Glutamatergic neuron (in vitro differentiated cells): ENCODE measurements at places on chromosomes 11 and 22.

DNA sequence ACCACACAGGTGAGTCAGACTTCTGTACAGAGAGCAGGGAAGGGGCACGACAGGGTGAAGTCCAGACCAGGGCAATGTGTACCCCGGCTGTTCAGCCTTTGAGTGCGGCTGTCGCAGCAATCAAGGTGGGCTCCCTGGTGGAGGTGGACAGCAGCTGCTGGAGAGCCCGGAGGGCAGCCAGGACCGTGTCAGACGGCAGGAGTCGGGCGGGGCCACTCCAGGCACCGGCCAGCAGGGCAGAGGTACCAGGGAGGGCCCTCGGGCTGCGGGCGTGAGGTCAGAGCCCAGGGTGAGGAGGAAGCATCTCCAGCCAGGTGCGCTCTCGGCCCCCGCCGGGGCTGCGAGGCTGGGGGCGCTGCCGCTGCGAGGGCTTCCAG is 802 bp upstream of the PIM3 start:
- peak; percentile 47 for DNase-seq

DNA sequence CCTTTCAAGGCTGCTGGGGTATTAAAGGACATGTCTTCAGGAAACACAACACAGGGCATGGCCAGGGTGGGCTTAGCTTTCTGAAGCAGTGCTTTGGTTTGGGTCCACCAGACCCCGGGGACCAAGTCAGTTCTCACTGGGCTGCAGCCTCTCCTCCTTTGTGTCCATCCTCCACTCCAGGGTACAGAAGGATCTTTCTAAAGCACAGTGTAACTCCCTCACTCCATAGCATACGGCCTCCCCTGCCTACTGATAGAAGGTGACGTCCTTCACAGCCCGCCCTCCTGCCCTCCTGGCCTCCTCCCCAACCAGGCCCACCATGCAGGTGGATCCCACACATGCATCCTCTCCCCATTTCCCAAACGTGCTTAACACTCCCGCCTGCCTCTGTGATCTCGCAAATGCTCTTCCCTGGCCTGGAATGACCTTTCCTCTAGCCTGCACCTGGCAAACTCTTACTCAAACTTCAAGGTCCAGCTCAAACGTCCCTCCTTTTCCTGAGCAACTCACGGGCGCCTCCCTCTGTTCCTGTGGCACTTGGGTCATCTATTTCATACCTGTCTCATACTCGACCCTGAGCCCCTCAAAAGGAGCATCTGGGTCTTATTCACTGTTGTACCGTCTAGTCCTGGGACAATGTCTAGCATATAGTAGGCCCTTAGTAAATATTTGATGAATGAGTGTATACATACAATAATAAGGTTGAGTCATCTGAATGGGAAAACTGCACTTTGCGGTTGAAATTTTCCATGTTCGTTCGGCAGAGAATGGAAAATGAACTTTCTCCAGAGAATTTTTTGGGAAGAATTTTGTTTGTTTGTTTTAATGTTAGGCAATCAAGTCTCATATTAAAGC is 187.7 kb downstream of the EFCAB6 start:
- DNase-seq: no peak

- DNase-seq: no peak
Measured at GRCh38 chr11:46321757-46322156, 25.5 kb upstream of the DGKZ start.

GRCh38 chr11:8047382-8047781 is 33.6 kb upstream of the TUB start:
- no peak for DNase-seq

- peak; percentile 95 for DNase-seq
Measured at GRCh38 chr11:65416341-65416824, 6.2 kb upstream of the NEAT1 start.

DNA sequence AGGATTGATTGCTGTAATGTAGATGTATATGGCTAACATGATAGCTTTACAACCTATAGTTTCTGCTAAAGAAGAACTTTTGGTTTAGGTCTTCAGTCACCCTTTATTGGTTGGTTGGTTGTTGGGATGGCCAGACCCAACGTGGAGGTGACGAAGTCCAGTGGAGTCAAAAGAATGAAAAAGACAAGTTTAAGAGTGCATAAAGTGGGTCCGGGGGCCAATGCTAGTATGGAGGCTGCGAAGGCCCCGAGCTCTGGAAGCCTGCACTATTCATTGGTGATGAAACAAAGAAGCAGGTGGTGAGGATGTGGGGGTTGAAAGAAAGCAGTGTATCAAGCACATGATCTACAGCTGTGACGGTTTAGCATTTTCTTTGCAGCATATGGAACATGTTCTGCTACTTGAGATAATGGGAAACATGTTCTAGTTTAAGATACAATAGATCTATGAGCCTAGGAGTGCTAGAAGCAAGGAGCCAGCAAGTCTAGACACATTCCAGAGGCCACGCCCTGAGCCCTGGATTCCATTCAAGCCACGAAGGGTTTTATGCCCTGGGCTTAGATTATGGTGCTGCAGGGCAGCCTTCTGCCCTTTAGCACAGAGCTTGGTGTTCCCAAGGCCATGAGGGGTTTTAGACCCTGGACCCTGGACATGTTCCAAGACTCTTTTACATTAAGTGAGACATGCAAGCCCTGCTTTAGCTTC is 6.3 kb downstream of the TCP11L1 start:
- no peak for DNase-seq

GRCh38 chr22:19823902-19824211 is 30.8 kb downstream of the GNB1L start:
- no peak for DNase-seq

DNA sequence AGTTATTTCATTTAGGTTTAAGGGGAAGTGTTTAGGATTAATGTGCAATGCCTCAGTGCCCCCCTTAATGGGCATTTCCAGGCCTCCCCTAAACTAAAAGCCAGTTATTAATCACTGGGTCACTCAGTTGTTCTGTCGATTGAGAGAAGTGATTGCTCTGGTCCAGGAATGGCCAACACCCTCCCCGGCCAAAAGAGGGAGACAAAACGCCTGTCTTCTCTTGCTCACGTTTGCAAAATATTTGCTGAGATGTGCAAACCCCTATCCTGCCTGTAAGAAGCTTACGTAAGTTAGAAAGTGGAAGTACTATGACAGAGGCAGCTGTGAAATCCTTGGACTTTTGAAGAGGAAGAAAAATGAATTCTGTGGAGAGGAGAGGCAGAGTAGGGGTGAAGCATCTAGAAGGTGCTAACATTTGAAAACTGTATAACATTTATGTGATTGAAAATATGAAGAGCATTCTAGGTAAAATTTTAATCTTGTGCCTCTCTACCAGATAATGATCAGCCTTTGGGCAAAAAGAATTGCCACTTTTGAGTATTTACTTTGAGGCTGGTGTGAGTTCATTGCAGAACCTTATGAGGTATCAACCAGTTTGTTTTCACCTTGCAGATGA is 37.7 kb downstream of the NTM start:
- DNase-seq: peak; percentile 64

GRCh38 chr11:134760299-134760698 is 348.3 kb upstream of the B3GAT1 start:
- DNase-seq: no peak

DNA sequence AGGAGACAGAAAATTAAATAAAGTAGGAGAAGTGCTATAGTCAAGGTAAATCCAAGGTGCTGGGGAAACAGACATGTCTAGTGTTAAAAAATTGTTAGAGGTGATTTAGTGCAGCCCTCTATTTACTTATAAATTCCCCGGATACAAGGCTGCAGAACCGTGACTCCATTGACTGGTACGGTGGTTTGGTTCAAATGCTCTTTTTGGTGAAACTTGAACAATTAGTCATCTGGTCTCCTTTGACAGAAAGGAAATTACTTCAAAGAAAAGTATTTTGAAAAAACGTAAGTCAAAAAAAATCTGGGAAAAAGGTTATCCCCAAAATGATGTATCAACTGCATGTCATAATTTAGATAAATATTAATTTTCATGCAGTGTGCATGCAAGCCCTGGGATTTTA is 399.2 kb downstream of the CNTN5 start:
- no peak for DNase-seq

- DNase-seq: no peak
Measured at GRCh38 chr11:123357353-123357989, 72.6 kb upstream of the GRAMD1B start.
